Activated CD4-positive, CD25-positive, alpha-beta regulatory T cell (primary cell): ENCODE measurements at places on chromosomes 12 and 14.

- no peak for DNase-seq
Observed at GRCh38 chr14:37988472-37988871, 219.2 kb upstream of the SSTR1 start.

- no peak for DNase-seq
Observed at GRCh38 chr12:79451978-79452377, 238.8 kb downstream of the PAWR start.

DNA sequence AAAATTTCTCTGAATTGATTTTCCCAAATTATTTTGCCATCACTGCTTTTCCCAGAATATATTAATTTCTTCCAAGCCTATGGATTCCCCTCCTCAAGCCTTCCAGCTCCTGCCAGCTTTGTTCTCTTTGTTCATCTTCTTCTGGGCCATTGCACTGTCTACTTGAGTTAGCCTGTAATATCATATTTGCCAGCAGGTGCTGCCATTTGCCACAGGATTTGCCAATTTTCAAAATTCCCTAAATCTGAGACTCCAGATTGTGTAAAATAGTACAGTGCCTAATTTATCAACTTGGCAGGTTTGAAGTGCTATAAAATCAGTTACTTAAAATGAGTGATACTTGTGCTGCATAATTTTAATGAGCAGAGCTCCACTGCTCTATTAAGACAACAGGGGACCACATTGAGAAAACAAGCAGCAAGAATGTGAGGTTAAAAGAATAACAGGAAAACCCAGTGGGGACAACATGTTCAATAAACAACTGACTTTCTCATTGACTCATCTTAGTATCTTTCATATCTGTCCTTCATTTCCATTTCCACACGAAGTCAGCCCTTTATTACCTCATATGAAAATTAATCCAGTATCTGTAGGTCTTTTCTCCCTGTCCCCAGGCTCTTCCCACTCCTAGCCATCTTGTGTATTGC lies 84.6 kb upstream of the CCDC196 start:
- DNase-seq = no peak

GRCh38 chr14:42299692-42300091 lies 693.0 kb downstream of the LRFN5 start:
- DNase-seq = no peak

DNA sequence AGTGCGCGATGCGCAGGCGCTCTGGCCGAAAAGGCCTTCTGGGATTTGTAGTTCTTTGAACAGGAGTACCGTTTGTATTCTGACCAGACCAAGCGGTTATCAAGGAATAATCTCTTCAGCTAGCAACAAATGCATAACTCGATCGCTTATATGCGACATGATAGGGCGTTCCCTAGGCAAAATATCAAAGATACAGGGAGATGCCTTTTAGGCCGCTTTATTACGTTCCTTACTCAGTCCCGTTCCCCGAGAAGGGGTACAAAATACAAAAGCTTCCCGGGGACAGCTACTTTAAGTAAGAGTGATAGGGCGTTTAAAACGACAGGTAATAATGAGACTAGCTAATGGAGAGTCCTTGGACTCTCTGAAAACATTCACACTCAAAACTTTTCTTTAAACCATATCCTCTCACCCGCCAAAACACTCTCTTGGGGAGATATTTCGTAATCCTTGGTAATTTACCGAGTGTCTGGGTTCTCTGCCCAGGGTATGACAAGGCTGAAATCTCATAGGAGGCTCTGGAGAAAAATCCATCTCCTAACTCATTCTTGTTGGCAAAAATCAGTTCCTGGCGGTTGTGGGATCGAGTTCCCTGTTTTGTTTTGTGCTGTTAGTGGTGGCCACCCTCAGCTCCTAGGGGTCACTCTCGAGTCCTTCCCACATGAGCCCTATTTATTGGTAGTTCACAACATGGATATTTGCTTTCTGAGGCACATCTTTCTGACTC lies 412 bp upstream of the SNW1 start:
- no peak for DNase-seq

DNA sequence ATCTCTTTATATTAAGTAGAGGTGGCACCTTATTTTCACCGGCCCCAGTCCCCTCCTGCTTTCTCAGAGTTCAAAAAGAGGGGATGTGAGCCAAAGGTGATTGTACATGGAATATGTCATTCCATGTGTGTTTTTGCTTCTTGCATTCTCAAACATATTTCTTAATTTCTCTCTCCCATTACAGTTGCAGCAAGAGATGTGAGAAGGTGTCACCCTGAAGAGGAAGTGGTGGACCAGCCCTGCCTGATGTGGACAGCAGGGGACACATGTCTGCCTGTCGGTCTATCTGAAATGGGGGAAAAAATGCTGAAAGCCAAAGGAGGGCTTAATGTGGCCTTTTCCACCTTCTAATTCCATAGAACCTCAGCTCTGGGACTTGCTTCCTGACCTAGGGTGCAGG lies 1.9 kb upstream of the FOXN3 start:
- no peak for DNase-seq

GRCh38 chr14:23071244-23071920 lies 14.1 kb upstream of the CDH24 start:
- DNase-seq = no peak

DNA sequence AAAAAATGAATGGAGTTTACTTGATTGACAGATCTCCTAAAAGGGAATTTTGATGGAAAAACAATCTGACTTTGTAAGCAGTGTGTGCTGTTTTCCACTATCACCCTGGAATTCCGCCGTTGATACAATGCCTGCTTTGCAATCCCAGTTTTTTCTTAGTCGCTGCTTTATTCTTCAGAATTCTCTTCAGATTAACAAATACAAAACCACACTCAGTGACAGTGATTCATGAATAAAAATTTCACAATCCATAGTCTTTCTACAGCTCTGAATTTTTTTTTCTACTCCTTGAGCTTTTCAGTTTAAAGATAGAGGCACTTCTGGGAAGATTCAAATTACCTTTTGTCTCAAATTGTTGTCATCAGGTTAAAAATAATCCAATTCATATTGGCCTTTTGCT lies 44.6 kb upstream of the KITLG start:
- no peak for DNase-seq
